ENCODE measurements at places on chromosomes 3 and 15.

DNA sequence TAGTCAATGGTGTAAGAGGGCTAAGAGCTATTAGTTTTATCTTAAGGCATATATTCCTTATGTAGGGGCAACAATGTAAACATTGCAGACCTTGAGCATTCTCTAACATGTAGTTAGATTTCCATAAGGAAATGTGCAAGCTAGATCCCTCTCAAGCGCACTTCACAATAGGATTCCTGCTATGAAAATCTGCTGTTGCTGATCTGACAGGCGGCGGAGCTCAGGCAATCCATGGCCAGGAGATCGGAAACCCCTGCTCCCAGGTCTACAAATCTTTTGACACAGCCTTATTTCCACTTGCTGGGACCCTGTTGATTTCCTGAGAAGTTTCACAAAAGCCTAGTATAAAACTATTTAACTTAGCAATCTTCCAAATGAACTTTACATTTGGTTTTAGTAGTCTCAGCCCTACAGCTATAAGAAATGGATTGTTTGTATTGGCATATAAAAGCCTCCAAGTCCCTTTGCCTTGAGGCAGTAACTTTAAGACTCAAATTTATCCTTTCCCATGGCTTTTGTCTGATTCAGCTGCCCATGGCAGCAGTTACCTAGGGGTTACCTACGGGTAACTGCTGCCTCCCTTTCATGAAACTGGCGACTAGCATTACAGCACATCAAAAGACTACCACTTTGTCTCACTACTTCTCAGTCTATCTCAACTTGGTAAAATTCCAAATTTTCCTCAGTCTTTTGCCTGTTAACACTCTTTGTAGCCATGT lies 22.7 kb downstream of the TRA2B start:
- no peak for DNase-seq

- no peak for DNase-seq
These were observed 59.9 kb downstream of the RPL39L start for GRCh38 chr3:187079090-187080022.

GRCh38 chr3:130834476-130834875 lies 59.4 kb upstream of the ATP2C1 start:
- no peak for DNase-seq

DNA sequence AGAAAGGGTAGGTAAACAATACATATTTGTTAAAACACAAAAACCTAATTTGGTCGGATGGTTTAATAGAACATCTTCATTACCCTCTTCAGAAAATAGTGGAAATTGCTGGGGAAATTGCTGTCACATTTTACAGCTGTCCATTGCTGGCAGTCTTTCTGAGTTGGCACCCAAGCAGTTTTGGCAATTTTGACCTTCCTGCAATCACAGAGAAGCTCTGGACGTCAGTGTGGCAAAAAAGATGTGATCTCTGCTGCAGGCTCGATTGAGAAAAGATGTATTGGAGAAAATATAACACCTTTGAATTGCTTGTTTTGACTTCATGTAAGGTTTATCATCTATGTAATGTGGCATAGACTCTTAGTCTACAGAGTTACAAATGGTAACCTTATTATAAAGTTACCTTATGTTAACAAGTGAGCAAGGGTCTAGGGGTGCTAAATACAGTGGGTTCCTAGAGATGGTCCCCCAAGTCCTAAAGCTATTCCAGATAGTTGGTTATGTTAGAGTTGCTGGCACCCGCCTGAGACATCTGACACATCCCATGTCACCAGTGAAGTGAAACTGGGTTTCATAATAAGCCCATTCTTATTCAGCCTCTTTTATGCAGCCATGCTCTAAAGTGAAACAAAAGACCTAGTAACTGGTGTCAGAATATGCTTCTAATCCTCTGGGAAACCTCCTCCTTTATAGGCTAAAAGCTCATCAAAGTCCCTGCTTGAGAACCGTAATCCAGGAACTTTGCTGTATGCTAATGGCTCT lies 14.0 kb downstream of the UBE2E1 start:
- DNase-seq = no peak

GRCh38 chr15:51470512-51470911 lies 129.1 kb downstream of the GLDN start:
- no peak for DNase-seq

DNA sequence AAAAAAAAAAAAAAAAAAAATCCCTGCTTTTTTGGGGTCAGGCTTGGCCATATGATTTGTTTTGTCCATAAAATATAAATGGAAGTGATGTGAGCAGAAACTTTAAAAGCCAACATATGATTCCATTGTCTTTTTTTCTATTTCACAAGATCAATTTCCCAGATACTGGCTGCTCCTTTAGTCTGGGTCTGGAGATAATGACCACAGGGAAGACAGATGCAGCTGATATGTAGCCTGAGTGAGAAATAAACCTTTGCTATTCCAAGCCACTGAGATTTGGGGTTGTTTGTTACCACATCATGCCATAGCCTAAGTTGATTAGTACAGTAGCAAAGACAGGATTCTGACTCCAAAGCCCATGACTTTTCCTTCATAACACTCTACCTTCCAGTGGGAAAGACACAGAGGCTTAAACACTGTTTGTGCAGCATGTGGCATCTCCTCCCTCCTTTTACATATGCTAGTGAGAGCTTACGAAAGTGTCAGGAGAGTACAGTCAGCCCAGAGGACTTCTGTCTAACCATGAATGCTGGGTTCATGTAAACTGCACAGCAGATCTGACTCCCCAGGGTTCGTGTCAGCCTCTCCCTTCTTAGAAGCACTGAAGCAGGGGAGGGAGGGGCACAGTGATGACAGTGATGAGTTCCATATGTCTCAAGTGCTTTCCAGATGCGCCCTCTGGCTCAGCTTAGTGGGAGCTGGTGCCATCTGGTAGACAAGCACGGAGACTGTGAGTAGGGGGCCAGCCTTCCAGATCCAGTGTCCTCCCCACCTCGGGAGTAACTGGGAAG lies 36.7 kb upstream of the SLC7A14 start:
- no peak for DNase-seq

- no peak for DNase-seq
These were observed 78.2 kb downstream of the ATG7 start for GRCh38 chr3:11350374-11350773.

DNA sequence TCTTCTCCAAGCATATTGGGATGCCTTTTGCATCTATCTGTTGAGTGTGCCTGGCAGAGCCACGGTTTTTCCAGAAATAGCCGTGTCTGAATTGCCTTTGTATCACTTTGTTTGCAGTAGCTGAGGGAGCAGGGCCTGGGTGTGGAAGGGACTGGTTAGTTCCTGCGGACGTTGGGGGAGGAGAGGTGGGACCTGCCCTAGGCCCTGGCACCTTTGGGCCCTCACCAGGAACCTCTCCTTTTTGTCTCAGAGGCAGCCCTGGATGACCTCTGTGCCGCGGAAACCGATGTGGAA lies 18.6 kb downstream of the ATRIP start:
- DNase-seq = no peak

Measured in ACHN (cell line).